ENCODE measurements at places on chromosomes 5 and 9. TPM values are rescaled to one million over a fixed set of nuclear protein-coding genes. Genes with fewer than 3 reads are reported as not detected.

PCAT7 gene
- polyA plus RNA-seq, result not detected

GPX8 gene
- 6.1 TPM for polyA plus RNA-seq

MCC gene
- 1.8 TPM for polyA plus RNA-seq

MTX3 gene
- polyA plus RNA-seq, result 9.2 TPM

SLC46A2 gene
- polyA plus RNA-seq, result 0.09 TPM

ADAMTSL2 gene
- polyA plus RNA-seq, result 4.1 TPM

PLPPR1 gene
- 0.08 TPM for polyA plus RNA-seq

CLINT1 gene
- 17.1 TPM for polyA plus RNA-seq

DAP gene
- 65.5 TPM for polyA plus RNA-seq

TAF11L11 gene
- polyA plus RNA-seq, result not detected

PLPP6 gene
- polyA plus RNA-seq, result 12.1 TPM

PDE4D gene
- 1.2 TPM for polyA plus RNA-seq

BTNL3 gene
- 0.08 TPM for polyA plus RNA-seq

MARCHF11 gene
- polyA plus RNA-seq, result 0.67 TPM

Measured in adrenal gland (tissue), 19 donors.